Femur (tissue), 1 donor: ENCODE measurements at places on chromosomes 2 and 18.

DNA sequence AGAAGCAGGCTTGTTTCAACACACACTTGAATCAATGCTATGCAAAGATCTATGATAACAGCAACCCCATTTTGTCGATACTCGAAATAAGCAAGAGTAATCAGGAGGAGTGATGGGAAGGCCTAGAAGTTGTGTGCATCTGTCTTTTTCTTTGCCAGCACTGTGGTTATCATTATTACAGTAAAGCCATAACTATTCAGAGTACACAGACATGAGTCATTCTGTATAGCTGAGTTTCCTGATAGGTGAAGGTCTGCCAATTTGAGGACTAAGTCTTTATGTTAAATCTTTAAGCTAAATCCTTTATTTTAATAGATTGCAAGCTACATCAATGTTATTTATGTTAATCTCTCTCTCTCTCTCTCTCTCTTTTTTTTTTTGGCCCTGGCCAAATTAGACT is 1344.4 kb upstream of the CELF4 start:
- DNase-seq: no peak

DNA sequence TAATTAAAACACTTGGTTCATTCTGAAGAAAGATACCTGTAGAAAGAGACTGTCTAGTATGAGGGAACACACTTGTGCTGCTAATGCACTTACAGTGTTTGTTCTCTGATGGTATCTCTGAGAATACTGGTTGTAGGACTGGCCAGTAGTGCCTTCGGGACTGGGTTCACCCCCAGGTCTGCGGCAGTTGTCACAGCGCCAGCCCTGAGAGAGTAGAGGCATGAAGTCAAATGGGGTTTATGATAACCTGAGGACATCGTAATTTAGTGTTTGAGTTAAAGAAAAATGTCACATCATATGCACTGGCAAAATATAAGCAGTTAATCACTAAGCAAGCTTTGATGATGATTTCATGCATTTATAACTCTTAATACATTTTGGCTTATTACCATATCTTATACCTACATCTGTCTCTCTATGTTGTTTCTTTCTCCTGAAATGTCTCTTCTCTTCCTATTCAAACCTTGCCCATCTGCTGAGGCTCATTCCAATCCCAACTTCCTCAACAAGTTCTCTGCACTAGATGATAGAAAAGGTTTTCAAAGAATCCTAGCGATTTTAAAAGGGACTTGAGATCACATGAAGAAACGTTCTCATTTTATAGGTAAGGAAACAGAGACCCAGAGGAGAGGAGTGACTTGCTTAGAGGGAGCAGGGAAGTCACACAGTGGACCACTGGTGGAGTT is 50.2 kb downstream of the ATIC start:
- no peak for DNase-seq

DNA sequence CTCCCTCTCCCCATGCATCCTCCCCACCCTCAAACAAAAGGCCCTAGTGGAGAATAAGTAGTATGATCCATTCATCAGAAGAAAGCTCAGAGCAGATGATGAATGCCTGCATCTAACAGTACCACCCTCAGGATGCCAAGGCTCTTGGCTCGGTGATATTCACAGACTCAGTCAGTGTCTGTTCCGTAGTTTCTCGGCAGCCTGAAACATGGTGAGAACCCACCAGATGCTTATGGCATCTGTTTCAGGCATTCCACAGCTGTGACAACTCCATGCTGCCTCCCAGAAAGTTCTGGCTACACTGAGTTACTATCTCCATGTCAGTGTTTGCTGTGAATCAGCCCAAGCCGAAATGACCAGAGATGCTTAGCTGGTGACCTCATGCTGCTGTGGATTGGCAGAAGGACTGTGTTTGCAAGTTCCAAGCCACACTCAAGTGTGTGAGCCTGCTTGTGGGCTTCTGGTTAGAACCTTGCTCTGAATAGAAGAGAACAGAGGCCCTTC is 83.9 kb downstream of the WDSUB1 start:
- peak; percentile 70 for DNase-seq

- DNase-seq: no peak
Measured at GRCh38 chr18:62044490-62045000, 142.3 kb downstream of the PIGN start.

- no peak for DNase-seq
Measured at GRCh38 chr2:98944775-98945174, 8.8 kb upstream of the CRACDL start.

- no peak for DNase-seq
Measured at GRCh38 chr18:12038082-12038638, 55.5 kb upstream of the ANKRD62 start.

GRCh38 chr2:209331291-209331844 is 92.5 kb upstream of the MAP2 start:
- DNase-seq: no peak

GRCh38 chr18:77906103-77906892 is 656.6 kb downstream of the GALR1 start:
- no peak for DNase-seq

DNA sequence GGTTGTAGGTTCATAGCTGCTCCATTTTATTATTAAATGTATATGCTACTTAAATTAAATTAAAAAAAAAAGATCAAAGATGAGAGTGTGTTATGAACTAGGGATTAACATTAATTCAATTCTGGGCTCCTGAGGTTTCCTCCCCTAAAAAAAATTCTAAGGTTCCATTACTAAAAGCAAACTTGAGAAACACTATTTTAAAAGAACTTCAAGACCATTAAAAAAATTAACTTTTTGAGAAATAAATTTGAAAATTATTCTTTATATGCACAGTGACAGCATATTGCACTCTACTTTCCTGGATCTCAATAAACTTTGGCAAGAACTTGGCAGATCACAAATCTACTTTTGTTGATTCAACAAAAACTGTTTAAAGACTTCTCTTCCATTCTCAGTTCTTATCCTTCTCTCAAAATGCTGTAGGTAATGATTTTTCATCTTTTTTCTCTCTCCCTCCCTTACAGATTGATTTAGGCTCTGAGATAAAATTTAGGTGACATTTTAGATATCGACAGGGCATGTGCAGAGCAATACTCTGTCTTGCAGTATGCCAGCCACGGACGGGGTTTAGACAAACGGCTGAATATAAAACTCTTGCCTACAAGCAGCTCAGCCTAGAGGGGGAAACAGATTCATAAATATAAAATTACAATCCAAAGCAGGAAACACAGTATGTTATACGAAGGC is 592 bp upstream of the MARS2 start:
- no peak for DNase-seq

- no peak for DNase-seq
Measured at GRCh38 chr2:195666113-195666712, 9.2 kb downstream of the SLC39A10 start.

DNA sequence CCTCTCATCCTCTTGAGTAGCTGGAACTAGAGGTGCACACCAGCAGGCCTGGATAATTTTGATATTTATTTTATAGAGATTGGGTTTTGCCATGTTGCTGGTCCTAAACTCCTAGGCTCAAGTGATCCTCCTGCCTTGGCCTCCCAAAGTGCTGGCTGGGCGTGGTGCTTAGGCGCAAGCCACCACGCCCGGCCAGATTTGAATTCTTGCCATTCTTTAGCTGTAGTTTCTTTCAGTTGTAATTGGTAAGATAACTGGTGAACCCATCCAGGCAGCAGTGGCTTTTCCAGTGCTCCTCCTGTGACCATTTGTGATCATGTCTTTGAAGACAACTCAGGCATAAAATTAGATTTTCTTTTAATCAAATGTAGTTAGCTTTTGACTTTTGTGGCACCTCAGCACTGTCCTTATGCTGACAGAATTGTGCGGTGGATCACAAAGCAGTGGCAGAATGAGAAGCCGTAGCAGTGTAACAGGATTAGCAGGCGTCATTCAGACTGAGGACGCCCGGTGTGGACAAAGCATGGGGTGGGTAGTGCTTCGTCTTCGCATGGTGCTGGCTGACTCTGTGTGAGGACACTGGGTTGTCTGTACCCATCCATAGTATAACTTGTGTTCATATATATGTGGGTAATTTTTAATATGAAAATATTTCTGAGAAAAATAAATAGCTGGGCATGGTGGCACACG is 30.0 kb upstream of the TOGARAM2 start:
- DNase-seq: no peak

DNA sequence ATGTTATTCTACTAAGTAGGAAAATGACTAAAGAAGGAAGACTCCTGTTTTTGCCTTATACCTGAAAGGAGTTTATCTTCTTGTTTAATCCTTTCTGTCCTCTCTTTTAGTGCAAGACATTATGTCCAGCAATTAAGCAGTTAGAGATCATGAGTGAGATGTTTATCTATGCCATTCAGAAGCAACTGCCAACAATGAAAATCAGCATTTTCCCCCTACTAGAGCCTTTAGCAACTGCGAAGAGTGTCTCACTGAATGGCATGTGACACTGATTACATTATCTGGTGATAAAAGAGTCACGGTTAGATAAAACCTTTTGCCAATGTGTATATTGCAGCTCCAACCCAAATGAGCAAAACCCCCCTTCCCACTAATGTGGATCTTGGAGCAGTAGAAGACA is 357.7 kb upstream of the SYT4 start:
- no peak for DNase-seq
